ENCODE measurements at places on chromosomes 7 and 10. TPM values are rescaled to one million over a fixed set of nuclear protein-coding genes. Genes with fewer than 3 reads are reported as not detected.

Gene UBN2
- total RNA-seq = 2.8 TPM

Gene GSTO1
- 271 TPM for total RNA-seq

Gene OPN1SW
- not detected for total RNA-seq

Gene SLC29A3
- 1.9 TPM for total RNA-seq
